ENCODE measurements at places on chromosomes 6 and 20.

- DNase-seq = no peak
Observed at GRCh38 chr6:2976571-2977085, 5.3 kb upstream of the SERPINB6 start.

GRCh38 chr6:115618256-115618655 is 442.4 kb downstream of the FRK start:
- DNase-seq = no peak

DNA sequence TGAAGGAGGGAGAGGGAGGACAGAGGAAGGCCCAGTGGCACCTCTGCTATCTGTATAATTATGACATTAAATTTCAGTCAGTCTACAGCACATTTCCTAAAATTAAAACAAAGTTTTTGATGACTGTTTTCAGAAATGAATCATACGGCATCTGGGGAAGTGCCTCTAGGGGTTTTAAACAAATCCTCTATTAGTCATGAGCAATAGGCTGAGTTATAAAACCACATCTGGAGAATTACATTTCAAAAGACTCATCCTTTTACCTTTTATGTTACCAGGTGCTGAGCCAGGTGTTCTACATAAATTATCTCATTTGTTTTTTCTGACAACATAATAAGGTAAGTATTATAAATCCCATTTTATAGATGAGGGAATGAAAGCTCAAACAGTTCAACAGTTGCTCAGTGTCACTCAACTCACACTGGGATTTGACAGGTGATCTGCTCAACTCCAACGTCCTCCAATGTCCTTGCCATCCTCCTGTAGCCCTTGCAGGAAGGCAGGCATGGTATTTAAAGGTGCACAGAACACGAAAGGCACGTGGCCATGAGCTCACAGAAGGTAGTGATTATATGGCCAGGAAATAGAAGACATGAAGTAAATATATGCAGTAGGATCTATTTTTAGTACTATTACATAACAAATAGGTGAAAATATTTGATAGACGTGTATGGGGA is 184.2 kb upstream of the MAN1A1 start:
- DNase-seq = no peak

- no peak for DNase-seq
Observed at GRCh38 chr6:88708197-88708744, 255.1 kb downstream of the RNGTT start.

DNA sequence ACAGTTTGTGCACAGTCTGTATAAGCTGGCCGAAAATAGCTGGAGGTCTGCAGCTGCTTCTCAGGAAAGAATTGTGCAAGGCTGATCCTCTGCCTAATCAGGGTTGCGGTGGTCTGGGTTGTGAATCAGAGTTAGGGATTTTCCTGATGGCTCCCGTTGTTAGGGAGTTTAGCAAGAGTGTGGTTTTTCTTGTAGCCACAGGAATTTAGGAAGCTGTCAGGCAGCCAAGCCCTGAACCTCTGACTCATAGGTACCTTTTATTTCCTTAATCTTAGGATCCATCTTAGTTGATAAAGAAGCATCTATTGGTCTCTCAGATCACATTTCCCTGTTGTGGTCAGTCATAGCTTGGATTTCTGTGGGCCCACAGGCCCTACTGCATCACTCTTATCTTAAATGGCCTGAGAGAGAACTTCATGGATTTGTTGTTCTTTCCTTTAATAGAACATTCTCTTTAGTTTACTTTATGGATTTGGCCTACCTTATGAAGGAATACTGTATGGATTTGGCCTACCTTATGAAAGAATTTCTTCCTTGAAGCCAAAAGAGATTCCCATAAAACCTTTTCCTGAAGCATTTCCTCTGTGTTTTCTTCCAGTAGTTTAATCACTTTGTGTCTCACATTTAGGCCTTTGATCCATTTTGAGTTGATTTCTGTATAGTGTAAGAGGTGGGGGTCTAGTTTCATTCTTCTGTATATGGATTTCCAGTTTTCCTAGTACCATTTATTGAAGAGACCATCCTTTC is 10.3 kb downstream of the KIF25 start:
- DNase-seq = no peak
